ENCODE measurements at places on chromosomes 5 and 9. TPM values are rescaled to one million over a fixed set of nuclear protein-coding genes. Genes with fewer than 3 reads are reported as not detected.

Gene IFNB1
- not detected for total RNA-seq

Gene UBE2R2
- total RNA-seq: 22.6 TPM

Gene OR1J4
- total RNA-seq: not detected

Gene ANKRD31
- total RNA-seq: 0.59 TPM

Gene LCN15
- not detected for total RNA-seq

Gene MEIKIN
- not detected for total RNA-seq

Gene SLC34A3
- not detected for total RNA-seq

Gene ARAP3
- 12.1 TPM for total RNA-seq

DNA sequence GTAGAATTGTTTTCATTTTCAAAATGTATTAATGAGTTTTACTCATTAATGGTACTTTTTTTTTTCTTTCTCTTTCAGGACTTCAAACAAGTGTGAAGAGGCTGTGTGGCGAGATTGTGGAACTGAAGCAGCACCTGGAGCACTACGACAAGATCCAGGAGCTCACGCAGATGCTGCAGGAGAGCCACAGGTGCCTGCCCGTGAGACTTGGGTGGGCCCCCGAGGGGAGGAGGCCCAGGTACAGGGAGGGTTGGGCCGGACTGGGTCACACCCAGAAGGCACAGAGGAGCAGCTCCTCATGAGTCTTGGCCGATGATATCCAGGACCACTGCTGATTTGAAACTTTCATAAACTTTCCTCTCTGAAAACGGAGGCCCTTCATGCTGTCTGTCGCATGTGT, 35.6 kb downstream of the CEP72 start:
- DNase-seq: no peak

DNA sequence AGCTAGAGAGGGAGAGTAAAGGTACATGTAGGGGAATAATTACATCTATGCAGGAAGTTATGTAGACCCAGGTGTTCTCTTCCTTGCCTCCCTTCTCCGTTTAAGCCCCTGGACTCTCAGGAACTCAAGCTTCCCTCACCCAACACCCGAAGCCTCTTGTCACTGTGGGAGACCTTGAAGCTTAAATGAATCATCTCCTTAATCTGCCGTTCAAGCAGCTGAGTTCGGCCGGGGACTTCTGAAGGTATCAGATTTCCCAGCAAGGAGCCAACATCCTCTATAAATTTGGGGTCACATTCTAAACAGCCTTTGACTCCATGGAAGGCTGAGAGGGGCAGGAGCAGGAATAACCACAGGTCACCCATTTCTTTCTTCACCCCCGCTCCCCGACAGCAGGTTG, 412 bp downstream of the IZUMO3 start:
- DNase-seq: no peak

DNA sequence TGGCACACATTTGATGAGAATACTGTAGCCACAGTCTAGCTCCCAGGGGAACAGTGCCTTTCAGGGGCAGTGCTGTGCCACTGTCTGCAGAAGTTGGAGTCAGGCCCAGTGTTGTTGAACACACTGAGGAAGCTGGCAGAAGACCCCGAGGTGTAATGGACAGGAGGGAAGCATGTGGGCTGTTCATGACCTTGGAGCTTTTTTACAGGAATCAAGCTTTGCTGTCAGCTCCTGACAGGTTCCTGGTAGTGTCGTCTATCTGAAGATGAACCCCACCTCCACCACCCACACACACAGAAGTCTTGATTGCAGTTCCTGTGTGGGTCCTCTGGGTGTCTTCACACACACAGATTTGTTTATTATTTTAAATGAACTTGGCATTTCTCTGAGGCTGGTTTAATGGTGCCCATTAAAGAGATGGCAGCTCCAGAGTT, 40.3 kb upstream of the TNFAIP8 start:
- DNase-seq: no peak

DNA sequence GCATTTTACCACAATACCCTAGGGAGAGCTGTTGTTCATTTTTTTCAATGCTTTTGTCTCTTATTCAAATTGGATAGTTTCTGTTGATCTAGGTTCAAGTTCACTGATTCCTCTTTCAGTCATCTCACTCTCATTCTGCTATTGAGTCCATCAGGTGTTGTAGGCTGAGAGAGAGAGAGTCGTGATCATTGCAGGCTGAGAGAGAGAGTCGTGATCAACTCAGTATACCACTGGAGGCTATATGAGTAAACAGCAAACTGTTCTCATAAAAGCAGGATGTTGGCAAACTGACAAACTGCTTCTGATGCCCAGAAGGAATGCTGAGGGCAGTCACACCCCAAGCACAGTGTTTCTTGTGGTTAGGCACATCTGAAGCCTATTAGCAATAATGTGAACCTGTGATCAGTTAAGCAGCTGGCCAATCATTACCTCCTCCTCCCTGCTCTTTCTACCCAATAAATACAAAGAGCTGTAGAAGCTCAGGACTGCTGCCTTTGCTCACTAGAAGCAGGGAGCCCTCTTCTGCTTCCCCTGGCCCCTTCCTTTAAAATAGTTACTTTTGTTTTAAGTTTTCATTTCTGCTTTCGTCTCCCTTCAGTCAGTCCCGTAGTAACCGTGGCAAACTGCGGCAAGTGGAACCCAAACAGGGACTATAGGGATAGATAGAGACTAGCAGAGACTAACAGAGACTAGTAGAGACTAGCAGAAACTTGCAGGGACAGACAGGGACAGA, 476.1 kb upstream of the ACO1 start:
- no peak for DNase-seq

DNA sequence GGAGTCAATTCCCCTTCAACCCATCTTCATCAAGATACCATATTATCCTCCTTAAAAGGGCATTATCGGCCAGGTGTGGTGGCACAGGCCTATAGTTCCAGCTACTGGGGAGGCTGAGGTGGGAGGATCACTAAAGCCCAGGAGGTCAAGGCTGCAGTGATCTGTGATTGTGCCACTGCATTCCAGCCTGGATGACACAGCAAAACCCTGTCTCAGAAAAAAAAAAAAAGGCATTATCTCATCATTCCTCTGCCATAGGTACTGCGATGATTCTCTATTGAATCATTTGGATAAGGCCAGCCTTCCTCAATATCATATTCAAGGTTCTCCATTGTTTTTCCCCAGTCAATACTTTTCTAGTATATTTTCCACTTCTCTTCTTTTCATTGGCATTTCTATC, 39.2 kb upstream of the RAB3C start:
- DNase-seq: no peak

DNA sequence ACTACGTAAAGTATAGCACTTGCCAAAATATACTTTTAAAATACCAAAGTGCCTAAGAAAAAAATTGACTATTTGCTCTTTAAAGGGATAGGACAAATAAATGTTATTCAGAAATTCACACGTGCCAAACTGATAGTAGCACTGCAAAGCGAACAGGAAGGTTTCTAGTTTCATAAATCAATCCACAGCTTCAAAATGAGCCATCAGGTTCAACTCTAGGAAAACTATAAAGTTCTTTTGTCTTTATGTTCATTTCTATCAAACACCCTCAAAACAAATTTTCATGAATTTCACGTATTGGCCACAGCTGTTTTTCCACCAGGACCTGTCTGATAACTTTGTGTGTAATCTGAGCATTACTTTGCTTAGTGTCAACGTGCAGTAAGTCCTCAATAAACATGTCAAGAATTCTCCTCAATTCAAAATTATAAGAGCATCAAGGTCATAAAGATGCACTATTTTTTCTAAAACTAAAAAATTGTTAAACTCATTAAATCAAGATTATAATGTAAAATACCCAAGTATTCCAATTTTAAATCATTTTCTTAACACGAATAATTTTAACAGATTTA, 3.0 kb downstream of the RNF130 start:
- DNase-seq: no peak

- no peak for DNase-seq
Measured at GRCh38 chr9:84811072-84811750, 141.7 kb downstream of the NTRK2 start.

DNA sequence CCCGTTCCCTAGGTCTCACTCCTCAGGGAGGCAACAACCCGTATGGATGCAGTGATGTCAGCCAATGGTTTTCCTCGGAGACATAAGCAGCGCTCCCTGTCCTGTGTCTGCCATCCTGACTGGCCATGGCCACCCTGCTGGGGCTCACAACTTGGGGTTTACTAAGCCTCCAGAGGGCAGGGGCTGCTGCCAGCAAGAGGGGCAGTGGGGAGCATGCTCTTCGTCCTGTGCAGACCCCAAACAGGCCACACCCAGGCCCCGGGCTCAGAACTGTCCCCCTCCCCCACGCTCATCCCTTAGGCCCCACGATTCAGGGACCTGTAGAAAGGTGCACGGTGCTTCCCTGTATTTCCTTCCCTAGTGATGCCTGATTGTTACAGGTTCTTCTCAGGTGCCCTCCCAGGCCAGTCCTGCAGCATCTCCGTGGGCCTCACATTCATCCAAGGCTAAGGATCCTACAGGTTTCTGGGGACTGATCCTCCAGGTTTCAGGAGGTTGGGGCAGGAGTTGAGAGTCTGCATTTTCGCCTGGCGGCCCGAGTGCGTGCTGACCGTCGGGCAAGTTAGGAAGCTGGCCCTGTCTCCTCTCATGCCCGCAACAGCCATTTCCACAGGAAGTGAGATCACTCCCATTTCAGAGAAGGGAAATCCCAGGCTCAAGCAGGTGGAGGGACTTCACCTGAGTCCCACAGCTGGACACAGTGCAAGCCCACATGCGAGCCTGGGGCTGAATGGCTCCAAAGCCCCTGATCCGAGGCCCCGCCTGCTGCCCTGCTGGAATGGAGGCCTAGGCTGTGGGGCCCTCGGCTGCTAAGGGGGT, 217.6 kb downstream of the ROR2 start:
- no peak for DNase-seq

- DNase-seq: no peak
Measured at GRCh38 chr9:3475300-3476020, 50.3 kb downstream of the RFX3 start.

- no peak for DNase-seq
Measured at GRCh38 chr5:51651889-51652288, 268.6 kb downstream of the ISL1 start.

- no peak for DNase-seq
Measured at GRCh38 chr5:34767180-34767579, 71.8 kb upstream of the TTC23L start.

DNA sequence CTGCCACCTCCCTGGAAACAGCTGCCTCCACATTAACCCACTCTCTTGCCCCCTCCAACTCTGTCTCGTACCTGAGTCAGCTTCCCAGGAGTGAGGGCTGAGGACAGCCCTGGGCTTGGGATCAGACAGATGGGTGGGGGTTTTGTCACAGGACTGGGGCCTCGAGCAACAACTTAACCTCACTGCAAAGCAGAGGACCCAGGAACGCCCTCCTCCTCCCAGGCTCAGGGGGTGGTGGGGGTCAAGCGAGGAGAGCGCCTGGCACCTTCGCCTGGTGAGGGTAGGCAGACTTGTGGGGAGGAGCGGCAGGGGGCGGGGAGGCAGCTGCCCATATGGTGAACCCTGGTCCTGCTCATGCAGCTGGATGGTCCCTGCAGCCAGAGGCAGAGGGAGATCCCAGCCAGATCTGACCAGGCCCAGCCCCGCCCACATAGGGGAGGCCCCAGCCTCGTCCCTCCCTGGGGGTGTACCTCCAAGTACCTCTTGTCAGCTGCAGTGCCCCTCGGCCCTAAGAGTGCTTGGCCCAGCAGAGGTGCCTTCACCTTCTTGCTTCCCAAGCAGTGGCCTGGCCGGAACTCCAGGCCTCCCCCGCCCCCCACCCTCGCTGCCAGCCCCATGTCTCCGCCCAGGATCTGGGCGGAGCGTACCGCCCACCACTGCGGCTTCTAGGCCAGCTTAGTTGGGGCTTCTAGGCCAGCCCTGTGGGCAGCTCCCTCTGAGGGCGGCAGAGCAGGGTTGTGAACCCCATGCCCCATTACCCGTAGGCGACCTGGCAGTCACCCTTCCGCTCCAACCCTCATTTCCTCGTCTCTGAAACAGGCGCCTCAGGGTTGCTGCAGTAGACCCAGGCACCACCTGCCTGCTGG, at the start of gene SARDH:
TSS of gene SARDH (minus strand) at position 579 of the 866 bp plus-strand sequence. CDS start 4,179 bp downstream, outside the sequence.
- DNase-seq: no peak

DNA sequence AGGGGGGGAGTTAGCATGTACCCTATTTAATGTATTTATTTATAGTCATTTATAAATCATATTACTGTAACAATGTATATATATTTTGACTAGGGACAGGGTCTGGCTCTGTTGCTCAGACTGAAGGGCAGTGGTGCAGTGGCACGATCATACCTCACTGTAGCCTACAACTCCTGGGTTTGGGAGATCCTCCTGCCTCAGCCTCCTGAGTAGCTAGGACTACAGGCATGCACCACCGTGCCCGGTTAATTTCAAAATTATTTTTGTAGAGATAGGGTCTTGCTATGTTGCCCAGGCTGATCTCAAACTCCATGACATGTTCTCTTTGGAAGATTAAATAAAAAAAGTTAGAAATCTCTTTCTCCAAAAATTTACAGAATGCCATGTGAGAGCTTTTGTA, 52.8 kb downstream of the ARHGEF28 start:
- DNase-seq: no peak

GRCh38 chr9:100425758-100426157, 1.2 kb upstream of the MSANTD3 start:
- DNase-seq: no peak

- DNase-seq: no peak
Measured at GRCh38 chr5:114191441-114191840, 170.4 kb upstream of the KCNN2 start.

DNA sequence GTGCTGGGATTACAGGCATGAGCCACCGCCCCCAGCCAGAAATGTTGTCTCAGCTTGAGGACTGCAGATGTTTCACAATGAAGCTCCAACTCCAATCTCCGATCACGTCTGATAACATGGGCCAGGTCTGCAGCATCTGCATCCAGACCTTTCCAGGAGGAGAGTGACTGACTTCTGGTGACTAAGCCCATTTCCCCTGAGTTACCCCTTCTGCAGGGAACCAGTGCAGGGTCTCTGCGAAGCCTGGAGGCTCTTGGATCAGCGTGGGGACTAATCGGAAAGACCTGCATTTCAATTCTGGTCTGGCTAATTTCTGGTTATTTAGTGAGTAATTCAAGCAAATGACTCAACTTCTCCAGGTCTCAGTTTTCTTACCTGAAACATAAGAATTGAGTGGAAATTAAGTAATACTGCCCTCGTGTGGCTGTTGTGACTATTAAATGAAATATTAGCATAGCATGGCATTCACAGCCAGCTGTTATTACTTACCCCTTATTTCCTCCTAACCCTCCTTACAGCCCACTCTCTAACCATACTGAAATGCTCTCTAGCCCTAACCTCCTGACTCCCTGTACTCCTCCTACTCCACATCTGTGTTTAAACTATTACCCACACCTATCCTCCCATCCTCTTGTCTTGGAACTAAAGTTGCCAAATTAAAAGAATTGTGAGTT, 2.2 kb upstream of the GNPDA1 start:
- no peak for DNase-seq

- no peak for DNase-seq
Measured at GRCh38 chr5:163505049-163505367, 411 bp upstream of the MAT2B start.

DNA sequence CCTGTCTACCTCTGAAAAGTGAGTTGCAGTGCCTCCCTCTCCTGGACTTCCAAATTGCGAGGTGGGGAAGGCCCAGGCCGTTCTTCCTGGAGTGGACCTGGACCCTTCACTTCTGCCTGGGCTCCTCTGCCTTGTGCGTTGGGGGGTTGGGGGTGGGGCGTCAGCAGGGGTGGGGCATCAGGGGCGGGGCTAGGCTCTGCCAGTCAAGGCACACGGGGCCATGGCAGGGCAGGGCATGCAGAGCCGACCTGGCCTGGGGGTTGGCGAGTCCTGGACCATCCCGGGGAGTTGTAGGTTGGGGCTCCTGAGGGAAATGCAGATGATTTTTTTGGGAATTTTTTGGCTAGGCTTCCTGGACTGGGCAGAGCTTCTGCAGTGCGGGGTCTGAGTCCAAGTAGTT, 87.1 kb downstream of the EHMT1 start:
- no peak for DNase-seq

- DNase-seq: no peak
Measured at GRCh38 chr5:10303699-10304170, 4.0 kb downstream of the CMBL start.

Measured in breast epithelium (tissue), 4 donors.